ENCODE measurements at places on chromosomes 6 and 20. TPM values are rescaled to one million over a fixed set of nuclear protein-coding genes. Genes with fewer than 3 reads are reported as not detected.

Gene ZC2HC1B
- polyA plus RNA-seq, result not detected

Gene SGK2
- polyA plus RNA-seq, result 114 TPM

Gene OPRM1
- not detected for polyA plus RNA-seq

Gene COL20A1
- not detected for polyA plus RNA-seq

Gene CEBPB
- polyA plus RNA-seq, result 12.2 TPM

Gene CDH22
- 0.06 TPM for polyA plus RNA-seq

Gene SYNJ2
- polyA plus RNA-seq, result 12.9 TPM

Gene TCP11
- polyA plus RNA-seq, result not detected

Gene CHD6
- polyA plus RNA-seq, result 8.4 TPM

Gene SCAND1
- 130 TPM for polyA plus RNA-seq

Gene PGC
- polyA plus RNA-seq, result 9.2 TPM

Gene IL17A
- polyA plus RNA-seq, result not detected

Gene ZNF322
- 6.6 TPM for polyA plus RNA-seq

Gene NUP153
- 6.6 TPM for polyA plus RNA-seq

DNA sequence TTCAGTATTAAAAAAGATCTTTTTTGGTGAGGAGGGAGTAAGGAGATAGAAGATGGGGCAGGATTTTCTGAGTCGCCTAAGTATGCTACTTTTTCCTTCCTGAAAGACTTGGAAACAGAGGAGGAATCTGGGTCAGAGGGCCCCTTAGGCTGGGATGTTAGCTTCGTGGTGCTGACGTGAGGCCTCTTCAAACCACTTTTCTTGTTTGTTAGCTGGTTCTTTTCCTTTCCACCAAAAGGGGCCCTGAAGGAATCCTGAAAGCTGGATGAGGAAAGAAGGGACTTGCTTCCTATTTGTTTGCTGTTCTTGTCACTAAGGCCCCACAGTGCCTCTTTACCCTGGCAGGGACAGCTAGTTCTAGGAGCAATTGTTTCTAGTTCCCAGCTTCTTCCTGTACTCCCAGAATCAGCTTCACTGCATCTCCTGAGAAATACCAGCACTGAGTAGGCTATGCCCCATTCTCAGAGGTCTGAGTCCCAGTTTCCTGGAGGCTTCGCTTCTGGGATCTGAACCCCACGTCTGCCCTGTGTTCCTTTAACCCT, 2.2 kb upstream of the IL20RA start:
- DNase-seq, result no peak

DNA sequence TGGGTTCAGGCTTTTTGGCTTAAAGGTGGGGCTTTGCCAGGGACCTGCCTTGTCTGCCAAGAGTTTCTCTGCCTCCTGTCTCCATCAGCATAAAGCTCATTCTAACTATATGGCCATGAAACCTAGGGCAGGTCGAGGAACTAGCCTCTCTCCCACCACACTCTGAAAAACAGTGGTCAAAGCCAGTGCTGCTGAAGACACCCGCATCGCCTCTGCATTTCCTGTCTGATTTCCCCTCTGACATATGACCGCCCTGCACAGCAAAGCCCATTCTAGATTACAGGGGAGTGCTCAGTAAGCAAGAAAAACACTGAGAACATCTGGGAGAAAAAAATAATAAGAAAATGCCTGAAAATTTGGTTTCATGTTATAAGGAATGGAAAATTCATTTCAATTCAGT, 573.6 kb downstream of the PRKN start:
- DNase-seq, result no peak

DNA sequence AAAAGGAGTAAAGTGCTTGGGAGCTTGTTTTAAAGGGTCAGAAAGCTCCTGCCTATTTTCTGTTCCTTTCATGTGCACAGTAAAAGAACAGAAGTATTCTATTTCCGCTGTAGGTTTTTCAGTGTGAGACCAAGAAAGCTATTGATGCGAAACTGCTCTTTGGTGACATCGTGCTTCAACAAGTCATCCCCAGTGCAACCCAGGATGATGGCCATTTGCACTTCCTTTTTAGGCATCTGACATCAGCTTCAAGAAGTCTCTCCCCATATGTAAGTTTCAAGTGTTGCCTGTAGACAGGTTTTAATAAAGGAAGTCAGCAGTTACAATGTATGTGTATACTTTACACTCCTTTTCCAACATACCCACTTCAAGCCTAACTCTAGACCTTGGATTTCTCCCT, 131.6 kb downstream of the RFX6 start:
- DNase-seq, result no peak

GRCh38 chr6:102812242-102812641, 1418.7 kb downstream of the GRIK2 start:
- DNase-seq, result no peak

DNA sequence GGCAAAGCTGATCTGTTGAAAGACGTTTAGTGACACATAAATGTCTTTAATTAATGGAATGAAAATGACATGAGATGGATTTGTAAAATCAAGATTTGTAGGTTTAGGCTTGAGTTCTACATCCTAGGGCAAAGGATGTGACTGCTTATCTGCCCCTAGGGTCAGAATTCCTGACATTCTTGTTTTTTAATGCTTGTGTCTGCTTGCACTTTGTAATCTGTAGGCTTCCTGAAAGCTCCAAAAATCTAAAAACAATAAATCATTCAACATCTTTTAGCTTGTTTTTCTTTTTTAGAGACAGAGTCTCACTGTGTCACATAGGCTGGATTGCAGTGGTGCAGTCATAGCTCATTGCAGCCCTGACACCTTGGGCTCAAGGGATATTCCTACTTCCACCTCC, 107.9 kb upstream of the MLIP start:
- no peak for DNase-seq

GRCh38 chr6:32741031-32741960, at the start of gene HLA-DQA2:
TSS of gene HLA-DQA2 (plus strand) at chr6:32741391. CDS start at chr6:32741444, 53 bp downstream.
- no peak for DNase-seq

DNA sequence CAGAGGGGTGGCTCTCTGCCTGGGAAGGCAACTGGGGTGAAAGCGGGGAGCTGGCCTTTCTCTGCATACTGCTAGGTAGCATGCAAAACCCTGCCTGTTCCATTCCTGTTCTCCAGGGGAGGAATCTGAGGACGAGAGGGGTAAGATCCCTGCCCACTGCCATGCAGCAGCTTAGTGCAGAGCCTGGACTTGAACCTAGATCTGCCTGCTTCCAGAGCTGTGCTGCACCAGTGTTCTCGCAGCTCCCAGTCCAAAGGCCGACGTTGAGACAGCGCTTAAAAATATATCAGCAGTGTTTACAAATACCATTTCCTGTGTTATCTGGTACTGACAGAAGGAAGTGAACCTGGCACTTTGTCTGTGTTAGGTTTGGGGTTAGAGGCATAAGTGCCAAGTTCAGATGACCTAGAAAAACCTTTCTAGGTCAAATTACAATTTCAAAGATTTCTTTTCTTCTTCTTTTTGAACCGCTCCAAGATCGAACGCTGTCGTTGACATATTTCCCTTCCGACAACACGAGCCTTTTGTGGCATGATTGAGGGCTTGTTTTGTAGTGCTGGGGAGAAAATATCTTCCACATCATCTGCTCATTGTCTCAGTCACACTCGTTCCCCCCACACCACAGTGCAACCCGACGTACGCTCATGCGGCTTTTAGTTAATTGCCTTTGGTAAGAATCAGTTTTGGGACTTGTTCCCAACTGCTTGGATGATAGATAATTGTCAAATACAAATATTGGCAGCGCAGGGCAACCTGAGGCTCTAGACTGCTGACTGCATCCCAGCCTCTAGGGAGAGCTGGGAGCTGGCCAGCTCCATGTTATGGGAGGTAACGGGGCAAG, 44.6 kb downstream of the TOX2 start:
- DNase-seq, result no peak

GRCh38 chr6:53112871-53113270, 35.8 kb downstream of the GCM1 start:
- DNase-seq, result no peak

GRCh38 chr6:25227854-25228253, 51.3 kb upstream of the CARMIL1 start:
- no peak for DNase-seq

DNA sequence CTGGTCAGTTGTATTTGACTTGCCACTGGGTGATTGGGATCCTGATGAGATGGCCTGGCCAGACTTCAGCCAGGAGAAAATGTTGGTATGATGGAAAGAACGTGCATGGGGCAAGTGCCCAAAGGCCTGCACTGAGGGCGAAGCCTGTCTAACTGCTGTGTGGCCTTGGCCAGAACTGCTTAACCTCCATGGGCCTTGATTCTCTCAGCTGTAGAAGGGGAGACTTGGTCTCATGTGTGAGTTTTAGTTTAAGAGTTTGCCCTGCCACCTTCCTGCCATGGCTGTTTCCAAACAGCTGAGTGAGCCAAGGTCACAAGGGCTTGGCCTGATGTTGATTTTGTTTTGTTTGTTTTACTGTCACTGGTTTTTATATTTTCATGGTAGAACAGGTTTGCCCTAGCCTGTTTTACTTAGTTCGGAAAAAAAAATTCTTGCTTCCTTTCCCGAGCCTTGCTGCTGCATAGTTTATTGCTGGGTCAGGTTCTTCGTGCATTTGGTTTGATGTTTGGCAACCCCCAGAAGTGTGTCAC, 35.3 kb downstream of the DSTN start:
- no peak for DNase-seq

DNA sequence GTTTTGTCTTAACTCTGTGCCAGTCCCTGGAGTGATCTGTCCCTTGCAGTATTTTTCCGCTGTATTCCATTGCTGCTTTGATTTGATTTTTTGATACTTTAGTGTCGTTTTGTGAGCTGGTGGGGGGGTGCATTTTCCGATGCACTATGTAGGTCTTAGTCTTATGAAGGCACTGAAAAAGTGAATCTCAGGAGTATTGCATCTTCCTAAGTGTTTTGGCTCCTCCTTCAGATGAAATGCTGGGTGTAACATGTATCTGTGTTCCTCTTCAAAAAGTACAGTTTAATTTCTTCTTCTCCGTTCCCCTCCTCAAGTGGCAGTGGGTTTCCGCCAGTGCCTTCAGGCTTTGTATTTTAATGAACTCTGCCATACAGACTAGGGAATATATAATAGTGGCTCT, 580.7 kb upstream of the GJE1 start:
- DNase-seq, result no peak

- DNase-seq, result no peak
Measured at GRCh38 chr20:15195378-15195777, 858.0 kb upstream of the FLRT3 start.

- DNase-seq, result peak; percentile 61
Measured at GRCh38 chr20:50317609-50318008, 127.0 kb downstream of the CEBPB start.

DNA sequence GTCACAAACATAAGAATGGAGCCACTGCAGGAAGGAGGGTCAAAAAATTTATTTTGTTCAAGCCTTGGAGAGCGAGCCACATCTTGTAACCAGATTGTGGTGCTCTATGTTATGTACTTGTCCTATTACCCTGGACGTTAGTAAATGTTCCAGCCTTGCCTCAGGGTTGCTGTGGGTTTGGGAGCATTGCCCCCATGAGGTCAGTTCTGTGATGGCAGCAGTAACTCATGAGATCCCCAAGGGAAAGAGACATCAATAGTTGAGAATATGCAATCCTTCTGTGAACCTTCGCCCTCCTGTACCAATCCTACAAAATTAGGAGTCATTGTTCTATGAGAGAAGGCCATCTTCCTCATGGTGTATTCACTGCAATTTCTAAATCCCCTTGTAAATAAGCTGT, 16.4 kb upstream of the CFAP206 start:
- no peak for DNase-seq

DNA sequence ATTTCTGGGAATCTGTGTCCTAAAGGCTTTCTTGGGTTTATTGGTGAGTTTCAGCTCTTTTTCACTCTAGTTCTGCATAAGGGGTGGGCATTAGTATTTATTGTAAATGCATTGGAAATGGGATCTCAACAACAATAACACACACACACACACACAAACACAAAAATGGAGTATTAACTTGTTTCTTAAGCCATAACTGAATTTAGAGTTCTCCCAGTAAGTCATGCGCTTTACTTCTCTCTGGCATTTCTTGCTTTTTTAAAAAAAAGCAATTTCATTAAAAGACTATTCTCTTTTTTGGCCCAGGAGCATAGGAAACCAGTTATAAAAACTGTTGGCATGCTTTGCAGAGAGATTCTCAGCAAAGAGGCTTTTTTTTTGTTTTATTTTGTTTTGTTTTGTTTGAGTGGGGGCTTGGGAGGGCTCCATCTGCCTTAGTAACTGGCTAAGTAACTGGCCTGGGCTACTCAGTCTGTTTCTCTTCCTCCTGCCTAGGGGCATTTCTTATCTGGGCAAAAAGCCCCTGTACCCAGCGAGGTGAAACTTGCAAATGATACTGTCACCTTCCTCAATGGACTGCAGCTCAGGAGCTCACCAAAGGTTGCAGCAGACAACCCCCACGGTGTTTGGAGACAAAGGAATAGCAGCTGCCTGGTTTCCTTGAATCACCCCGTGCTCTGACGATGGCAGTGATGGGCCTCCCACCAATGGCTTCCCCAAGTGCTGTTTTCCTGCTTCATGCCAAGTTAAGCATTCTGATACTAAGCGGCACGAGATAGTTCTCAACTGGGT, 128.5 kb downstream of the BCAS1 start:
- no peak for DNase-seq

GRCh38 chr20:7710440-7710839, 229.8 kb downstream of the HAO1 start:
- no peak for DNase-seq

DNA sequence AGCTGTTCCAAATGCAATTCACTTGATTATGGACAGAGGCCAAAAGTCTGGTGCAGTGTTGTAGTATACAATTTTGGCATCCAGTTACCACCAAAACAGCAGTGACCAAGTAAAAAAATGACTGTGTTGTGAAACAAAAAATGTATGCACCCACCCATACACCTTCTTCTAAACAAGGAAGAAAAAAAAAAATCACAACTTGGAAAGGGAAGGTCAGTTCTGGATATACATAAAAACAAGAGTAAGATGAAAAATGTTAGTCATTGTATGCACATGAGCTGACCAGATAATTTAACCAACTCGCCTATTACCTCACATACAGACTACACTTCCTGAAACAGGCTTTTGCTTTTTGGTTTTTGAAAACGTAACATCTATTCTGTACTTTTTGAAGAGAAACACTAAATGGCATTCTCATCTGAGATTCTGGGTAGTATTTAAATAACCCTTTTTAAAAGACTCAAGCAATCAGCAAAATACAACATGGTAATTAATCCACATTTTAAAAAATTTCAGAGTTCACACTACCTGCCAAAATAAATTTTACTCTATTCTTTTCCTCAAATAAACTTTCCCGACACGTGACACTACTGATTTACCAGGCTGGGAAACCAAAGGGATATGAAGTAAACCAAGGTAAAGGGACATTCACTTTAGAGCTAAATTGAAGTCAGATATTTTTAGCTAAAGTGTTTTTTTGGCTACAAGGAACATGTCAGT, 141.6 kb upstream of the SHLD1 start:
- no peak for DNase-seq

DNA sequence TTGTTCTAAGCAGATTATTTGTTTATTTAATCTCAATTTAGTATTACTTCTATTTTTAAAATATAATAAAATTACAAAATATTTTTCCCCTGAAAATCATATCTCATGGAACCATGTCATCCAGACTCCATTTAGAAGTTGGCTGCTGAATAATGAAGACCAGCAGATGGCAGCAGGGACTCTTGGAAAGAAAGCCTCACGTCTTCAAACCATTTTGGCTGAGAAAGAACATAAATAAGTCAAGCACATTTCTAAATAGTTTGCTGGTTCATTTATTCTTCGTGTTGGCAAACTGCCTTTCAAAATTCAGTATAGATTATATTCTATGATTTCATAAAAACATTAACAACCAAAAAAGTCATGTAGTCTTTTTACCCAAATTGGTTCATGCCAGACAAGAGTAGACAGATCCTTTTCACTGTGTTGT, 71.7 kb downstream of the RCAN2 start:
- DNase-seq, result peak; percentile 66
